ENCODE measurements at places on chromosomes 4 and X. TPM values are rescaled to one million over a fixed set of nuclear protein-coding genes. Genes with fewer than 3 reads are reported as not detected.

The ZMAT1 gene
- 3.7 TPM for total RNA-seq

The SLC6A8 gene
- total RNA-seq: 28.8 TPM

The MEPE gene
- total RNA-seq: not detected

The SUPT20HL2 gene
- total RNA-seq: not detected

The YIPF7 gene
- total RNA-seq: not detected

The GAB3 gene
- 6.2 TPM for total RNA-seq

The ADGRL3 gene
- total RNA-seq: not detected

The EVC2 gene
- total RNA-seq: 8.8 TPM

GRCh38 chr4:170047771-170048354 is 21.7 kb upstream of the MFAP3L start:
- DNase-seq: peak; percentile 65
- no peaks in the 10 kb centered on the region for H3K4me1 ChIP-seq
- H3K27ac ChIP-seq: no peak overlapping the region
- no peaks in the 10 kb centered on the region for H3K27me3 ChIP-seq
- no peak overlapping the region for H3K4me3 ChIP-seq

- no peaks in the 10 kb centered on the region for H3K36me3 ChIP-seq
- DNase-seq: no peak
- peaks cover 89% of the 10 kb centered on the region for H3K27me3 ChIP-seq
- H3K4me1 ChIP-seq: no peaks in the 10 kb centered on the region
- no peak within 1 kb of the TSS for H3K27ac ChIP-seq
- no peak within 1 kb of the TSS for H3K4me3 ChIP-seq
Measured at GRCh38 chr4:41748571-41749475, at the start of gene PHOX2B. TSS of gene PHOX2B (minus strand) at chr4:41748725. CDS start at chr4:41748610, 115 bp downstream.

DNA sequence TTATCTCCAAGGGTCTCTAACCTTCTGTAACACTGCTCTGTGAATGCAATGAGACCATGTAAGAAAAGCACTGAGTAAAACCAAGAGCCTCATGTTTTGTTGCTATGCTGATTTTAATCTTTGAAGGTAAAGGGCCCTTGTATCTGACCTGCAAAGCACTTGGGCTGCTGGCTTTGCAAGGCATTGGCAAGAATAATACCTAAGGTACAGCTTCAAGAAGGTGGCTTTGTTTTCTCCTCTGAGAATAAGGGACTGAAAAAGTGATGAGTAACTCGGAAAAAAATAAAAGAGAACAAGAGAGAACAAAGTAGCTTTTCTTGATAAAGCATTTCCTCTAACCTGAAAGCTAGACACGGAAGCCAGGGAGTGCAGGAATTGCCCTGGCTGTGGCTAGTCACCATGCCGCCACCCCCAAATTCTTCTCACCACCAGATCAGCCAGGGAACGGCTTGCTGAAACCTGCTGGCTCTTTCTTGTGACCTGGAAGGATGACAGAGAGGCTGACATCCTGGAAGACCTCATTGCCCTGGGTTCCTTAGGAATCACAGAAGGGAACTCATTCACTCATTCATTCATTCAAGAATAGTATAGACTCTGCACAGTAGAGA is 41.8 kb upstream of the HS3ST1 start:
- no peak overlapping the region for H3K27ac ChIP-seq
- no peak overlapping the region for H3K4me3 ChIP-seq
- no peaks in the 10 kb centered on the region for H3K36me3 ChIP-seq
- peaks cover 23% of the 10 kb centered on the region for H3K4me1 ChIP-seq
- peak; percentile 12 for DNase-seq

GRCh38 chrX:13666836-13667235 is 13.9 kb downstream of the TCEANC start:
- H3K27ac ChIP-seq: no peak overlapping the region
- H3K4me1 ChIP-seq: no peaks in the 10 kb centered on the region
- H3K27me3 ChIP-seq: no peaks in the 10 kb centered on the region
- no peak for DNase-seq
- H3K36me3 ChIP-seq: no peaks in the 10 kb centered on the region
- no peak overlapping the region for H3K4me3 ChIP-seq

- H3K36me3 ChIP-seq: no peaks in the 10 kb centered on the region
- no peaks in the 10 kb centered on the region for H3K4me1 ChIP-seq
- H3K4me3 ChIP-seq: no peak overlapping the region
- no peak for DNase-seq
Measured at GRCh38 chr4:175427751-175428150, 384.3 kb downstream of the GPM6A start.

DNA sequence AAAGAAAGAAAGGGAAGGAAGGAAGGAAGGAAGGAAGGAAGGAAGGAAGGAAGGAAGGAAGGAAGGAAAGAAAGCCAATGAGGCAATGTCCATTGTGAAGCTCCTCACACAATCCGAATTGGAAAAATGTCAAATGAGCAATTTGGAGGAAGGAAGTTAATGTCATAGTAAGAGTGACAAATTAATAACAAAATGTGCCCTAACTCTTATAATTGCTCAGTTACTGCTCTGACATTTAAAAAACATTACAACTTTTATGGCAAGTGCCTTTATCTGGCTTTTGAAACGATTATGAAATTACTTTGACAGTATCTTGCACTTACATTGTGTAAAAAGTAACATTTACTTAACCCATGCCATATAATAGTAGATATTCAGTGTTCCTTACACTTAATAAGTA is 96.5 kb upstream of the EFHC2 start:
- H3K36me3 ChIP-seq: no peaks in the 10 kb centered on the region
- H3K27ac ChIP-seq: no peak overlapping the region
- no peaks in the 10 kb centered on the region for H3K4me1 ChIP-seq
- no peak overlapping the region for H3K4me3 ChIP-seq
- no peak for DNase-seq
- no peaks in the 10 kb centered on the region for H3K27me3 ChIP-seq

GRCh38 chr4:985123-985830 is 1.6 kb upstream of the IDUA start:
- H3K4me1 ChIP-seq: peaks cover 15% of the 10 kb centered on the region
- H3K36me3 ChIP-seq: peaks cover 1% of the 10 kb centered on the region
- no peaks in the 10 kb centered on the region for H3K27me3 ChIP-seq
- DNase-seq: peak; percentile 24
- H3K27ac ChIP-seq: no peak overlapping the region

DNA sequence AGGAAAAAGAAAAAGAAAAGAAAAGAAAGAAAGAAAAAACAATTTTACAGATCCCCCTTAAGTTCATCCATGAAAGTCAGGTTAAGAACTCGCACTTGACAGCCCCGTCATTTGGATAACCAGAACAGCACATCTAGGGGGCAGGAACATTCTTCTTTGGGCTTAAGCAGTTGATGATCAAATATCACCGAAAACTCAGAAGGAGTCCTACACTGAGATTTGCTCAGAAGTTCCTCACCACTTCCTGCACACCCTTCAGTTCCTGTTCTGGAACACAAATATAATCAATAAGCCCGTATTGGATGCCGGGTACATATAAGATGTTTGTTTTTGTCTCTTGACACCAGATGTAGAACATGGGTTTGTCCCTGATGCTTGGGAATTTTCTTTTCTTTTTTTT is 14.7 kb downstream of the NLGN3 start:
- no peaks in the 10 kb centered on the region for H3K36me3 ChIP-seq
- H3K4me1 ChIP-seq: no peaks in the 10 kb centered on the region
- no peak overlapping the region for H3K4me3 ChIP-seq
- no peak for DNase-seq

GRCh38 chr4:5984843-5985242 is 33.4 kb downstream of the C4orf50 start:
- H3K4me3 ChIP-seq: no peak overlapping the region
- no peak overlapping the region for H3K27ac ChIP-seq
- no peaks in the 10 kb centered on the region for H3K36me3 ChIP-seq
- H3K4me1 ChIP-seq: no peaks in the 10 kb centered on the region
- no peaks in the 10 kb centered on the region for H3K27me3 ChIP-seq
- no peak for DNase-seq

DNA sequence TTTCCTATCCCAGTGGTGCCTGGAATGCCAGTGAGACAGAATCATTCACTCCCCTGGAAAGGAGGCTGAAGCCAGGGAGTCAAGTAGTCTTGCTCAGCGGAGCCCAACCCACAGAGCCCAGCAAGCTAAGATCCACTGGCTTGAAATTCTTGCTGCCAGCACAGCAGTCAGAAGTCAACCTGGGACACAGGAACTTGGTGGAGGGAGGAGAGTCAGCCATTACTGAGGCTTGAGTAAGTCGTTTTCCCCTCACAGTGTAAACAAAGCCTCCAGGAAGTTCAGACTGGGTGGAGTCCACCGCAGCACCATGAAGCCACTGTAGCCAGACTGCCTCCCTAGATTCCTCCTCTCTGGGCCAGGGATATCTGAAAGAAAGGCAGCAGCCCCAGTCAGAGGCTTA is 283.2 kb upstream of the CPEB2 start:
- H3K27ac ChIP-seq: no peak overlapping the region
- no peaks in the 10 kb centered on the region for H3K27me3 ChIP-seq

DNA sequence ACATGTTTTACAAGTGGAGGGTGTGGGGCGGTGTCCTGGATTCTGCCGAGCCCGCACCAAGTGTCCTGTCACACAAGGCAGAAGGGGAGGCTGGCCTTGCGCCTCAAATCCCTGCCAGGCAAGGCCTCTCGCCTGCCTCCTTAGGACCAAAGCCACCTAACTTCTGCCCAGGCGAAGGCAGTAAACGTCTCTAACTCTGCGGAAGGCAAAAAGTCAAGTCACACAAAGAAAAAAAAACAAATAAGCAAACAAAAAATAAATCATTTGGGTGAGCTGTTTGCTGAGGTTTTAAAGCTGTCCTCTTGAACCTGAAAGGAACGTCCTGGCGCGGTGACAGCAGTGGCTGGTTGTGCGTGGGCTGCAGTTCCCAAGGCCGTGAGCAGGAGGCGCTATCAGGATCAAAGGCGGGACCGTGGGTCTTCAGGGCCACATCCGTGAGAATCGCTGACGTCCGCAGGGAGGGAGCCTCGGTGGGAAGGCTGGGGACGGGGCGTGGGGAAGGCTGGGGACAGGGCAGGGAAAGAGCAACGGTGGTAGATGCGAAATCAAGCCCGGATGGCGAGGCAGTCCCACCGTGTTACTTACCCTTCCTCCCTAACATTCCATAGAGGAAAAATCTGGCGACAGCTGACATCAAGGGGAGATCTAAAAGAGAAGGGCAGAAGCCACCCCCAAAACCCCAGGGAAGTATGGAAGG is 99.1 kb downstream of the TRAPPC11 start:
- no peak for DNase-seq
- no peaks in the 10 kb centered on the region for H3K27me3 ChIP-seq
- H3K36me3 ChIP-seq: no peaks in the 10 kb centered on the region
- H3K4me1 ChIP-seq: no peaks in the 10 kb centered on the region
- no peak overlapping the region for H3K27ac ChIP-seq
- no peak overlapping the region for H3K4me3 ChIP-seq

- no peak overlapping the region for H3K4me3 ChIP-seq
- no peaks in the 10 kb centered on the region for H3K36me3 ChIP-seq
- H3K27me3 ChIP-seq: no peaks in the 10 kb centered on the region
- DNase-seq: no peak
- no peak overlapping the region for H3K27ac ChIP-seq
Measured at GRCh38 chrX:15376956-15377355, 7.3 kb downstream of the VEGFD start.

DNA sequence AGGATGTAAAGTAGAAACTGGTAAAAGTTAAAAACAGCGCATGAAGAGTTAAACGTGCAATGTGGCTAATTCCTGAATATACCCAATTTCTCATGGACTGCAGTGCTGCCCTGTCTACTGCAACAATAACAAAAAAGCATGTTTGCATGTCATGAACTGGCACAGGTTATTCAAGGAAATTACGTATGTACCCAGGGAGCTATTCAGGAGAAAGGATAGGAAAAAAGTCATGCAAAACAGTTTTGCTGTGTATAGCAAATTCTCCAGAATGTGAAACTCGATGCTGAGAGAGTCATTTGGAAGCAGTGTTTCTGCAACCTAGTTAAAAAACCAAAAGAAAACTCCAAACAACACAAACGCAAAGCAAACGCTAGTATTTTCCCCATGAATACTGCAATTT is 381.5 kb upstream of the PRKX start:
- DNase-seq: no peak
- no peaks in the 10 kb centered on the region for H3K4me1 ChIP-seq
- H3K4me3 ChIP-seq: no peak overlapping the region
- H3K27ac ChIP-seq: no peak overlapping the region
- H3K36me3 ChIP-seq: no peaks in the 10 kb centered on the region

- H3K4me3 ChIP-seq: no peak overlapping the region
- no peak overlapping the region for H3K27ac ChIP-seq
- peaks cover 2% of the 10 kb centered on the region for H3K27me3 ChIP-seq
- H3K36me3 ChIP-seq: no peaks in the 10 kb centered on the region
- DNase-seq: no peak
- H3K4me1 ChIP-seq: no peaks in the 10 kb centered on the region
Measured at GRCh38 chr4:113732-114131, 10.6 kb upstream of the ZNF718 start.

DNA sequence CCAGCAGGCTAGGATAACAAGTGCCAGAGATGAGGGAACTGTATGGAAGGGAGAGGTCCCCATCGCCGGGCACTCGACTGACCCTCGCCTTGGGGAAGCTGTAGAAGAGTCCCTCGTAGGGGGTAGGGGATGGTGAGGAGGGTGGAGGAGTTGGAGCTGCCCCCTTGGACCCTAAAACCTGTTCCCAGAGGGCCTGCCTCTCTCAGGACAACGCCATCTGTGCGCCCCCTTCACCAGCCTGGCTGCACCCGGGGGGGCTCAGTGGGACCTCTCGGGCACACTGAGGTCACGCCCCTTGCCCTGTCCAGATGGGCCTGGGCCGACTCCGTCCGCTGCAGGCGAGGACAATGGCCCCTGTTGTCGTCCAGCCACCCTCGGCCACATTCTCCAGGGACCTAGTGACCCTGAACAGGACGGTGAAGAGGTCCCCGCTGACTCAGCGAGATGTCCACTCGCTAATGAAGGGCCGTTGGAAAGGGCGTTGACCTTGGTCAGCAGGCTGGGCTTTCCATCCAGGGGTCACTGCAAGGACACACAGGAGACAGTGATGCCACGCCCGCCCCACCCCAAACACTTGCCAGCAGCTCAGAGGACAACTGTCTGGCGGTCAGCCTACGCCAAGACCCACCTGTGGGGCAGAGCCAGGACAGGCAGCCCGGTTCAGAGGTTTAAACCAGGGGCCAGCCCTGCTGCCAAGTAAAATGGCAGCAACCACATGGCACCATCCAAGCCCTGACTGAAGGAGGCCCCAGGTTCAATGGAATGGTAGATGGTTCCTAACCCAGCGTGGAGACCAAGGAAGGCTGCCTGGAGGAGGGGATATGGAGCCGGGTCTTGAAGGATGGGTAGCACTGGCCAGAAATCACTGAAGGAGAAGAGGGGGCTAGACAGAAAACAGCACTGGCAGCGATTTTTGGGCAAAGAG is 51.2 kb downstream of the HMX1 start:
- no peak overlapping the region for H3K4me3 ChIP-seq
- no peaks in the 10 kb centered on the region for H3K36me3 ChIP-seq
- H3K27me3 ChIP-seq: no peaks in the 10 kb centered on the region
- no peak for DNase-seq
- H3K27ac ChIP-seq: no peak overlapping the region

- H3K4me1 ChIP-seq: no peaks in the 10 kb centered on the region
- no peak overlapping the region for H3K4me3 ChIP-seq
- H3K36me3 ChIP-seq: no peaks in the 10 kb centered on the region
Measured at GRCh38 chrX:72366701-72367454, 61.2 kb upstream of the CITED1 start.

- no peak overlapping the region for H3K4me3 ChIP-seq
- no peaks in the 10 kb centered on the region for H3K4me1 ChIP-seq
- no peak overlapping the region for H3K27ac ChIP-seq
- no peak for DNase-seq
- H3K36me3 ChIP-seq: no peaks in the 10 kb centered on the region
Measured at GRCh38 chr4:61992351-61992750, 792.2 kb downstream of the ADGRL3 start.
